Activated T-cell treated with anti-CD3 and anti-CD28 coated beads, Interleukin-2, amount 50 U/mL, for 24 hours (primary cell): ENCODE measurements at places on chromosomes 1 and 21.
A peak's percentile ranks its signal among the peaks of the same experiment; 100 is the strongest.

- DNase-seq = no peak
Measured at GRCh38 chr1:99227056-99227897, 37.0 kb upstream of the PLPPR4 start.

- DNase-seq = no peak
Measured at GRCh38 chr1:48103495-48103894, 106.3 kb upstream of the TRABD2B start.

- DNase-seq = no peak
Measured at GRCh38 chr1:204128464-204128963, 23.3 kb downstream of the ETNK2 start.

GRCh38 chr1:55588309-55588708, 373.1 kb upstream of the USP24 start:
- no peak for DNase-seq

DNA sequence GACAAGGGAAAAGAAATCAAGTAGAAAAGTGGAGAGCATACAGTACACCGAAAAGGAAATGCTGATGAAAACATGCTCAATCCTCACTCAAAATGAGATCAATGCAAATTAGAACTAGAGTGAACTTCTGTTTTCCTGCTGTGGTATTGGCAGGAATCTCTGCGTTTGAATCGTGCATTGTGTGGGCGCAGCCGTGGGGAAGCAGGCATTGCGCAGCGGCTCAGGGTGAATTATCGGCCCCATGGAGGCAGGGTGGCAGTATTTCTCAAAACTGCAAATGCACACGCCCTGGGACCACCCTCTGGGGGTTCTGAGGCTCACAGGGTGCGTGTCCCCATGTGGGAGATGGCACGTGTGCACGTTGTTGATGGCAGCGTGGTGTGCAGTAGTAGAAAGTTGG, 140.6 kb downstream of the PEX14 start:
- DNase-seq = no peak

GRCh38 chr21:42002421-42002958, 7.7 kb downstream of the ZBTB21 start:
- DNase-seq = peak; percentile 73

DNA sequence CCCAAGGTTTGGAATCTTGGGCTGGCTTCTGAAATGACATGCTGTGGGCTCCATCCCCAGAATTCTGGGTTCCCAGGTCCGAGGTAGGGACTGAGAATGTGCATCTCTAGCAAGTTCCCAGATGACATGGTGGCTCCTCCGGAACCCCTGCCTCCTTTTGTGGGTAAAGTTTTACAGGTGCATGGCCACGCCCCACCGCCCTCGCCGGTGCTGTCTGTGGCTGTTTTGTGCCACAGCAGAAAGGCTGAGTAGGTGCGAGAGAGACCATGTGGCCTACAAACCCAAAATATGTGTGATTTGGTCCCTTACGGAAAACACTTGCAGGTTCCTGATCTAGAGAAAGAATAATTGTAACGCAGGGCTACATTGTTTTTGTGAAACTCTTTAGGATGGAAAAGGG, 30.9 kb downstream of the SKI start:
- peak; percentile 70 for DNase-seq

DNA sequence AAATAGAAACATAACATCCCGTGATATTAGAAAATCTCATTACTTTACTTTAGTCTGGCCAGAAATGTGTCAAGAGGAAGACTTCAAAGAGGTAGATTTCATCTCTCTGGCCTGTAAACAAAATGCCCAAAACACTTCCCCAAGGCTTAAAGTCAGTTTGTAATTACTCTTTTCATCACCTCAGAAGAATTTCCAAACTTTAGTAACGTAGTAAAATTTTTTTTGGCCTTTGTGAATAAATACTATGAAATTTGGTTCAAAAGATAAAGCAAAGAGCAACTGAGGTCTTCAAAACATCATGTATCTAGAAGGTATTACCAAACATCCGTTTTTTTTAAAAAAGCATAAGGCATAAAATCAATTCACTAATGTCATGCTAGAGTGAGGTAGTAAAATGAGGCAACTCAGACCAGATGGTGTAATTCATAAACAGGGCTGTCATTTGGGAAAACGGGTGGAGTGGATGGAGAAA, 51.4 kb downstream of the LEPR start:
- DNase-seq = no peak

- no peak for DNase-seq
Measured at GRCh38 chr1:20594746-20595145, 5.8 kb downstream of the CDA start.

- DNase-seq = no peak
Measured at GRCh38 chr1:175679981-175680652, 63.3 kb downstream of the TNR start.

- no peak for DNase-seq
Measured at GRCh38 chr1:201318504-201319340, 35.4 kb downstream of the PKP1 start.

DNA sequence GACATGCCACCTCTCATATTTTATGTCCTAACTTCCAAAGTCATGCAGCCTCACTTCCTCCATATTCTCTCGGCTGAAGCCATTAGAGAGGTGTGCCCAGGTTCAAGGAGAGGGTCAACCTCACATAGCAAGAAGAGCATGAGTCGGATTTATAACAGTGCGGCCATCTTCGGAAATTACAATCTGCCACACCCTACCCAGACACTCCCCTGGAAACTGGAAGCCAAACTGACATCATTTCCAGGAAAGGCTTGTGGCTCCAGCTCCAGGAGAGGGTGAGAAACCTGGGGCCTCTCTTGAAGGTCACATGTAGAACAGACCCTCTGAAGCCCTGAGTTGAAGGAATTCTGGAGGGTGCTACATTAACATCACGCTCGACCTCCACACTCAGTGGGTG, 73.5 kb downstream of the RRAGC start:
- no peak for DNase-seq

- DNase-seq = no peak
Measured at GRCh38 chr1:48617252-48617651, 145.2 kb upstream of the SPATA6 start.

- no peak for DNase-seq
Measured at GRCh38 chr1:200909071-200909470, 14.4 kb downstream of the INAVA start.

DNA sequence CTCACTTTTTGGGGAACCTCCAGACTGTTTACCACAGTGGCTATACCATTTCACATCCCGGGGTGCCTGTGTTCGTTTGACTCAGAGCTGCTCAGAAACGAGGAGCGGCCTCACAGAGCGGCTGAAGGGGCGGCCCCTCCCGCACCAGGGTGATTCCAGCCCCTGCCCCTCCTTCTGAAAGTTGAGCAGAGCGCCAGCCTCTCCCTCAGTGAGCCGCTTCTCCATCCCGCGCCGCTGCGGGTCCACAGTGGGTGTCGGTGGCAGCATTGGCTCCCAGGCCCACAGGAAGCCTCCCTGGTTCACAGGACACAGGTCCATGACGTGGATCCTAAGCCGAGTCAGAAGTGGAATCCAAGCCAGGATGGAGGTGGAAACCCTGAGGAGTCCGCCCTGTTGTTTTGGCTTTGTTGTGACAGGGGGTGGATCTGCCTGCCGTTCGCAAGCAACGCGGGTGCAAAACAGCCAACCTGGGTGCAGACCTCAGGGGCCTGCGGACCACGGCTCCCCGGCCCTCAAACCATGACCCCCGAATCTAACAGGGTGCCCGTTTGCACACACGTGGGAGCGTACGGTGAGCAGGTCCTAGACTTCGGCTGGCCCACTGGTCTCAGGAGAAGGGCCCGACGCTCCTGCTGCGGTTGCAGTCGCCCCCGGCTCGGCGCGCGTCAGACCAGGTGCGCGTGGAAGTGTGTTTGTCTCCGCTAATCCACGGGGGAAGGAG, 186.8 kb upstream of the ARHGEF16 start:
- no peak for DNase-seq

DNA sequence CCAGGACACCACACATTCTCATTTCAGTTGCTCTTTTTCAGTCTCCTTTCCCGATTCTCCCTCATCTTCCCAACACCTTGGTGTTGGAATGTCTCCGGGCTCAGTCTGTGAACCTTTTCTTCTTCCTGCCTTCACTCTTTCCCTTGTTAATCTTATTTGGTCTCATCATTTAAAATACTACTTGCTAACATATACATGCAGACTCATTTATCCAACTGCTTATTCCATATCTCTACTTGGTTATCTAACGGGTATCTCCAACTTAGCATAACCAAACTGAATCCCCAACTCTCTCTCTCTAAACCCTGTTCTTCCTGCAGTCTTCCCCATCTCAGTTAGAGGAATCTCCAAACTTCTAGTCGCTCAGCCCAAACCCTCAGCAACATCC, 26.2 kb downstream of the RAB3B start:
- no peak for DNase-seq

DNA sequence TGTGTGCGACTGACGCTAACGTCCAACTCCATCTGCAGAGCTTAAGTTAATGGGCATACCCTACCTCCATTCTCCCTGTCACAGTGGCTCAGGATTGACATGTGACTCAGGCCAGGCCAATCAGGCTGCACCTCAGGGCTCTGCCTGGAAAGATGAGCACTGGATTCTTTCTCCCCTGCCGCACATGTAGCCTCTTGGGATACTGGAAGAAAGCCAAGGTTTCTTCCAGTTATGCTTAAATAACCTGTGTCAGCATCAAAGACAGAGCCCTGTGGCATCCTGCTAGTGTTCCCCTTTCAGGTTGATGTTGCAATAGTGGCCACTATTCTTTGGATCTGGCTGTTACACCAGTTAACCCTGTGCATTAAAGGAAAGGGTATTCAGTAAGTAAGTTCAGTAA, 55.0 kb upstream of the SYT6 start:
- DNase-seq = no peak

DNA sequence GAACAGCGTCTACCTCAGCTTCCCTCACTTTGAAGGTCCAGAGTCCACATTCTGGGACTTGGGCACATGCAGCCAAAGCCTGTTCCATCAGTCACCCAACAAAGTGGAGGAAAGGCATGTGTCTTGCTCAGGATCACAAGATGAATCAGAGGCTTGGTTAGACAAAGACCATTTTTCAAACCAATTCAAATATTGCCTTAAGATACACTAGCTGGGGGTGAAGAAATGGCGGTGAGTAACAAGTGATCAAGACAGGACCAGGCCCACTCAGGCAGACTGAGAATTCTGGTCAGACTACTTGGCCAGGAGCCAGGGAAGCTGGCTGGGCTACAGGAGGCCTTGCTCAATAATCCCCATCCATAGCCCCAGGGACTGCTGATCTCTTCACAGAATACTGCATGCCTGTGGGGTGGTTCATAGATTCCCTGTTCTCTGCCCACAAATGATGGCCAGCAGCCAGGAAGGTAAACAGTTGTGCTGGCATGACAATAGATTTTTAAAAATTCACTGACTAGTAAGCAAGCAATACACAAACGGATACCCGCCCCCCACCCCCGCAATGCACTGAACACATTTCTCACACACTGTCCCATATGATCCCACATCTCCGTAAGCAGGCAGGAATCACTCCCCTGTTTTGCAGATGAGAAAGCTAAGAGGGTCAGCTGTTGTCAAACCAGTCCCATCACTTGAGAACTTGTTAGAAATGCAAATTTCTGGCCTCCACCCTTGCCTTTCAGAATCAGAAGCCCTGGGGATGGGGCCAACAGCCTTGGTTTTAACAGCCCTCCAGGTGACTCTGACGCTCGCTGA, 27.2 kb downstream of the ERI3 start:
- DNase-seq = no peak

GRCh38 chr1:15851210-15852035, 3.9 kb downstream of the SPEN start:
- no peak for DNase-seq

DNA sequence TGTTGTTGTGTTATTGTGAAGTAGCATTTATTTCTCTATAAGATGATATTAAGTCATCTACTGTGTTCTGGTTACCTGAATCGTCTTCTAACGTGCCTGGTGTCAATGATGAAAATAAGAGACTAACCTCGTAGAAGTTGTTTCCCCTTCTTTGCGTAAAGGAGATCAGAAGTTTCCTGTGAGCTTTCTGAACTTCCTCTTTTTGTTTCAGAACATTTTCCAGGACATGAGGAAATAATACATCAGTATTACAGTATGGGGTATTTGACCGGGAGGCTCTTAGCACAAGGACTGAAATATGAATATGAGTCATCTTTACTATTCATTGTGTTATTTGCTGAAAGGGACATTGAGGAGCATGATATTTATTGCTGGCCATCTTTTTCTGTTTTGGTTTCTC, 1.3 kb downstream of the ST6GALNAC3 start:
- no peak for DNase-seq

DNA sequence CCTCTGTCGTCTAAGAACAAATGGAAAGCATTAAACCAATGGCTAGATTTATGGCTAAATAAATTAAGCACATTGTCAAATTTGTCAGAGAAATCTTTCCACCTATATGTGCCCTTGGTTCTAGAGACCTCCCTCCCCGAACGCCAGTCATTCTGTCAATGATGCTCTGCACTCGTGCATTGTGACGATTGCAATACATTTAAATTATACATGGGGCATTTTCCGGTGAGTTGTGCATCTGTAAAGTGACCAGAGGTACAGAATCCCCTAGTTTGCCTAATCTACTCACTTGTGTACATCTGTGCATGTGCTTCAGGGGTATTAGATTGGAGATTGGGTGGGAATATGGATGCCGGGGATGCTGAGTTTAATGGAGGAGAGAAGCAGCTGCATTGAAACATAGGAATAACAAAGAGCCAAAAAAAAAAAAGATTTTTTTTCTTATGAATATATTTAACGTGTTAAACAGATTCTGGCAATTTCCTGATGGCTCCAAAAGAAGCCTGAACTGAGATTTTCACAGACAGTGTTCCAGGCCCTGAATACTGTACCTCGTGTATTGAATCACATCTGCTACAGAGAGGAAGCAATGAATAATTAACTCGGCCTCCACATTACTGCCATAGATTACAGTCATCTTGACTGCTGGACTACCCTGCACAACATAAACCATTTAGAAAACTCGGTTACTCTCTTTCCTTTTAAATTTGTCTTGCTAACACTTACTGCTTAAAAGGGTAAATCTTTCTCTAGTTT, 149.0 kb upstream of the C1orf87 start:
- no peak for DNase-seq

DNA sequence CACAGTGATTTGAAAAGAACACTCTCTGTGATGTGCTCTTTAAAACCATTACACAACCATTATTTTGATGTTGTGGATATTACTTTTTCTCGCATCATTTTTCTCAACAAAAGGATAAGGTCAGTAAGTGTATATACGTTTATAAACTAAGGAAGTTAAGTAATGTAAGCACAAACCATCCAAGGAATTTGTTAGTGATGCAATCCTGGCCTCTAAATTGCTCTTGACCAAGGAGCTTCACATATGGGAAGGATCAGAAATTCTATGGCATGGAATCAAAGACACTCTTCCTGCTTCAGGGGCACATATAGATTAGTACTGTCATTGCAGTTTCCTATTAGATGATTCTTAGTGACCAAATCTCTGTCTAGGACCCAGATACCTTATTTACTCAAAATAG, 3.6 kb upstream of the PPP2R5A start:
- no peak for DNase-seq

- no peak for DNase-seq
Measured at GRCh38 chr1:82226186-82226505, 425.4 kb downstream of the ADGRL2 start.

- no peak for DNase-seq
Measured at GRCh38 chr1:203906932-203907331, 45.5 kb downstream of the SNRPE start.
